Dermis blood vessel endothelial cell (primary cell): ENCODE measurements at places on chromosomes 7 and 10. TPM values are rescaled to one million over a fixed set of nuclear protein-coding genes. Genes with fewer than 3 reads are reported as not detected.

Gene RAPGEF5
- total RNA-seq = 176 and 269 TPM in 2 replicates

Gene DRGX
- not detected in 2 replicates for total RNA-seq

Gene CYP2C9
- not detected in 2 replicates for total RNA-seq

Gene DOCK4
- total RNA-seq = 155 and 162 TPM in 2 replicates

Gene NODAL
- not detected in 2 replicates for total RNA-seq

Gene NRAP
- total RNA-seq = not detected in 2 replicates

Gene NUTM2E
- not detected in 2 replicates for total RNA-seq

Gene CCDC172
- total RNA-seq = not detected in 2 replicates

Gene SLC16A12
- total RNA-seq = 0.14 and 0.34 TPM in 2 replicates

Gene EIF5AL1
- 0.51 TPM in 2 replicates for total RNA-seq

Gene GIMAP4
- total RNA-seq = 388 and 408 TPM in 2 replicates

Gene CEP55
- 18.9 and 100 TPM in 2 replicates for total RNA-seq

Gene CLCN1
- total RNA-seq = not detected in 2 replicates

Gene CDC14C
- not detected in 2 replicates for total RNA-seq

Gene PPP1R17
- total RNA-seq = not detected in 2 replicates

Gene CYP3A7
- not detected in 2 replicates for total RNA-seq

Gene HIP1
- total RNA-seq = 60.2 and 79.1 TPM in 2 replicates

Gene SFXN2
- total RNA-seq = 7.1 and 13.7 TPM in 2 replicates

Gene CYP3A5
- not detected in 2 replicates for total RNA-seq
